ENCODE measurements at places on chromosomes 16 and 17. TPM values are rescaled to one million over a fixed set of nuclear protein-coding genes. Genes with fewer than 3 reads are reported as not detected.
A peak's percentile ranks its signal among the peaks of the same experiment; 100 is the strongest.

DNA sequence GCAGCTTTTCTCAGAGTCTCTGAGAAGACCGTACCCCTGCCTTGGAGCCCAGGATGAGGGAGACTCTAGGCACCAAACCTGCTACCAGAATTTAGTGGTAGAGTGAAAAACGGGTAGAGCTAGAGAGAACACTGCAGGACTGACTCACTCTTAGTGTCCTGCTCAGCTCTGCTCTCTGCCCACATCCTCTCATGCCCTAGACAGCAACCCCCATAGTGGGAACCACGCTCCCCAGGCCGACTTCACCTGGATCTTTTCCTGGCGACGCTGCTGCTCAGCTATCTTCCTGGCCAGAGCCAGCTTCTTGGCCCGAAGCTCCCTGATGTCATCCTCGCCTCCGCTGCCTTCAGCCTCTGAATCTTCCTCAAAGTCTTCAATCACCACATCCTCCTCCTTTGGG lies 26.7 kb downstream of the HIC1 start:
- DNase-seq = no peak
- peaks cover 55% of the 10 kb centered on the region for H3K4me1 ChIP-seq
- H3K27ac ChIP-seq = peak overlapping the region; percentile 63
- H3K27me3 ChIP-seq = no peaks in the 10 kb centered on the region

GRCh38 chr16:86215233-86215978 lies 294.9 kb upstream of the FOXF1 start:
- H3K27me3 ChIP-seq = no peaks in the 10 kb centered on the region
- no peak overlapping the region for H3K4me3 ChIP-seq
- H3K36me3 ChIP-seq = no peaks in the 10 kb centered on the region

GRCh38 chr16:27275394-27275793 lies 6.8 kb upstream of the NSMCE1 start:
- H3K4me3 ChIP-seq = no peak overlapping the region
- no peak for DNase-seq
- H3K4me1 ChIP-seq = peaks cover 45% of the 10 kb centered on the region
- H3K27me3 ChIP-seq = no peaks in the 10 kb centered on the region
- H3K27ac ChIP-seq = peak overlapping the region; percentile 70

Gene PNMT
- not detected for total RNA-seq

GRCh38 chr17:64256913-64257807 lies 5.9 kb downstream of the TEX2 start:
- H3K27ac ChIP-seq = no peak overlapping the region
- H3K4me1 ChIP-seq = peaks cover 23% of the 10 kb centered on the region
- H3K4me3 ChIP-seq = no peak overlapping the region
- H3K27me3 ChIP-seq = no peaks in the 10 kb centered on the region
- no peak for DNase-seq
- H3K36me3 ChIP-seq = no peaks in the 10 kb centered on the region

Gene ASGR1
- 1.9 TPM for total RNA-seq

GRCh38 chr16:20676268-20676825 lies 21.1 kb downstream of the ACSM1 start:
- H3K4me1 ChIP-seq = peaks cover 23% of the 10 kb centered on the region
- no peak for DNase-seq
- peak overlapping the region; percentile 81 for H3K4me3 ChIP-seq
- no peaks in the 10 kb centered on the region for H3K36me3 ChIP-seq

- H3K4me1 ChIP-seq = peaks cover 14% of the 10 kb centered on the region
- H3K27me3 ChIP-seq = peaks cover 6% of the 10 kb centered on the region
- no peak overlapping the region for H3K4me3 ChIP-seq
- peaks cover 1% of the 10 kb centered on the region for H3K36me3 ChIP-seq
- DNase-seq = peak; percentile 69
- H3K27ac ChIP-seq = no peak overlapping the region
Measured at GRCh38 chr16:9139965-9140364, 48.5 kb downstream of the HAPSTR1 start.

DNA sequence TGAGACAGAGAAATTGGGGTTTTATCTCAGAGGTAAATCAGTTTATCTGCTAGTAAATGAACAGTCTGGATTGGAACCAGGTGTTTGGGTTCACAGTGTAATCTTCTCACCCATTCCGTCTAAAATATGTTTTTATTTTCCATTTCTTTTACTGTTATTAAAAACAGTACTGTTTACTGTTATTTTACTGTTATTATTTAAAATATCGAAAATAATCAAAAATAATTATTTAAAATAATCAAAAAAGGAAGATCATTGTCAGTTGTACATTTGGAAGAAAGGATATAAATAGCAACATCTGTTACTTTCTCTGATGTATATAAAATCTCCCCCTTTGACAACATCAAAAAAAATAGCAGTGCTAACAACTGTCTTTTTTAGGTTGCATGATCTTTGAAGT lies 11.5 kb downstream of the NUP93 start:
- no peak for DNase-seq
- H3K27me3 ChIP-seq = no peaks in the 10 kb centered on the region
- peaks cover 17% of the 10 kb centered on the region for H3K4me1 ChIP-seq

DNA sequence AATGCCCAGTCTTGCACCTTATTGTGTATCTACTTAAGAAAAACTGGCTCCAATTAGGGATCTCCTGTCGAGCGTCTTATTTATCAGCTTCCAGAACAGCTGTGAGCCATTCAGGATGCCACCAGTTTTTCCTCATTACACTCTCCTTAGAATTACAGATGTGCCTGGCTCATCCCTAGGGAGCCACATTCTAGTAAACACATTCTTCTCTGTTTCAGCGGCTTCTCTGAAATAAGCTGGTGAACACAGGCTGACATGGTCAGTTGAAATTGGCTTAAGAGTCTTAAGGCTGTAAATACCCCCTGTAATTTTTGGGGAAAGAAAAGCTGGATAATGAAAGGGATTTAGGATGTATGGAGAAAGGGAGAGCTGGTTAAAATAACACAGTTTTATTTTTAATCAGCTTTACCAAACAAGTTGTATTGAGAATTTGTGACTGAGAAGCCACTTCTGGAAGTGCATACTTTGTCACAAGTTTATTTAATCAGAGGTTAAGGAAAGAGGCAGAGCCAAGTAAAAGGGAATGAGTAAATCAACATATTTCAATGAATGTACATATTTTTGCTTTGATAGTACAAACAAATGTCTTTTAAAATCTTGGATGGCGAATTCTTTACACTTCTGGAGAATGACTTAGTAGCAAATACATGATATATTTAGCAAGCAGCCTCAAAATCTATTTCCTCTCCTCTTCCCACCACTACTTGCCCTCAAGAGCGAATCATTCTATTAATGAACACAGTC lies 562.0 kb upstream of the GOT2 start:
- no peak overlapping the region for H3K4me3 ChIP-seq
- H3K4me1 ChIP-seq = no peaks in the 10 kb centered on the region
- H3K36me3 ChIP-seq = no peaks in the 10 kb centered on the region
- no peak for DNase-seq
- no peak overlapping the region for H3K27ac ChIP-seq

GRCh38 chr17:67082107-67082506 lies 37.8 kb downstream of the CACNG1 start:
- no peak for DNase-seq
- H3K4me1 ChIP-seq = peaks cover 18% of the 10 kb centered on the region

DNA sequence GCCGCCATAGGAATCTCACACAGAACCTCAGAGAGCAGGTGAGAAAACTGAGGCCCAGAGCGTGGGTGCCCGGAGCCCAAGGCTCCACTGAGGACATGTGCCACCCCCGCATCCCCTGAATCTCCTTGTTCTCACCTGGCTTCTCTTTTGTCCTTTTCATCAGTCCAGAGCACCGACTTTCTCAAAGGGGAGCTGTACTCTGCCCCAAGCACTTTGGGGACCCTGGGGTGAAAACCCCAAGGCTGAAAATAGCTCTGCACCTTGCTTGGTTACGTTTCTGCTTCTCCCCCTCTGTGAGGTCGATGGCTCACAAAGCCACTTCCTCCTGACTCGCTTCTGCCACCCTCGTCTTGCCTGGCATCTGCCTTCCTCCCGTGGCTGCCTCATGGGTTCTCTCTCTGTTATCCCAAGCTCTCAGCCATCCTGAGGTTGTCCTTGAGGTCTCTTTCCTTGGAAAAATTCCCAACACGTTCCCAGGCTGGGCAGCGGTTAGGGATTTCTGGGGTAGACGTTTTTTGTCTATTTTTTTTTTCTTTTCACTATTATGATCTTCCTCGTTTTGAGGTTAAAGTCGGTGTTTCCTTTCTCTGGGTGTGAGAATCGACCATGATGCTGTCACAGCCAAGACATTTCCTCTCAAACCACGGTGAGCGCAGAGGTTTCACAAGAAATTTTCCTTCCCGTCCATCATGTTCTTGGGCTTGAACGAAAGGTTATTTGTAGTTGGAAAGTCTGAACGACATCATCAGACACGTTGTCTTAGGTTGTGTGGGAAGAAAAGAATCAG lies 37.2 kb downstream of the IRF8 start:
- peak; percentile 90 for DNase-seq
- peaks cover 3% of the 10 kb centered on the region for H3K27me3 ChIP-seq
- H3K4me1 ChIP-seq = peaks cover 60% of the 10 kb centered on the region

DNA sequence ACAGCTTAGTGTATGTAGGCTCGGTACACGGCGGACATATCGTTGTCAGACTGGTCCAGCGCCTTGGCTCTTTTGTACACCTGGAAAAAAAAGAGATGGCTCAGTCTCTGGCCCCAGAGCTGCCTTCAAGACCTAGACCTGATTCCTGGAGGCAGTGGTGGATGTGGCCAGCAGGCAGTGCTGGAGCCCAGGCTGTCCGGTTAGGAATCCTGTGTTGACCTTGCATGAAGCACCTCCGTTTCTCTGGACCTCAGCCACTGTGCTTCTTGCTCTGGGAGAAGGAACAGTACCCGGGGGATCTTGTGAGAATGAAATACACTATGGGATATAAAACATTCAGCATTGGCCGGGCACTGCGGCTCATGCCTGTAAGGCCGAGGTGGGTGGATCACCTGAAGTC lies 2.8 kb upstream of the ROGDI start:
- peaks cover 37% of the 10 kb centered on the region for H3K36me3 ChIP-seq
- no peaks in the 10 kb centered on the region for H3K27me3 ChIP-seq
- H3K4me3 ChIP-seq = no peak overlapping the region
- no peak for DNase-seq
- peak overlapping the region; percentile 38 for H3K27ac ChIP-seq
- H3K4me1 ChIP-seq = peaks cover 7% of the 10 kb centered on the region

Gene PARN
- total RNA-seq = 55.6 TPM

Gene OVCA2
- 36.5 TPM for total RNA-seq

DNA sequence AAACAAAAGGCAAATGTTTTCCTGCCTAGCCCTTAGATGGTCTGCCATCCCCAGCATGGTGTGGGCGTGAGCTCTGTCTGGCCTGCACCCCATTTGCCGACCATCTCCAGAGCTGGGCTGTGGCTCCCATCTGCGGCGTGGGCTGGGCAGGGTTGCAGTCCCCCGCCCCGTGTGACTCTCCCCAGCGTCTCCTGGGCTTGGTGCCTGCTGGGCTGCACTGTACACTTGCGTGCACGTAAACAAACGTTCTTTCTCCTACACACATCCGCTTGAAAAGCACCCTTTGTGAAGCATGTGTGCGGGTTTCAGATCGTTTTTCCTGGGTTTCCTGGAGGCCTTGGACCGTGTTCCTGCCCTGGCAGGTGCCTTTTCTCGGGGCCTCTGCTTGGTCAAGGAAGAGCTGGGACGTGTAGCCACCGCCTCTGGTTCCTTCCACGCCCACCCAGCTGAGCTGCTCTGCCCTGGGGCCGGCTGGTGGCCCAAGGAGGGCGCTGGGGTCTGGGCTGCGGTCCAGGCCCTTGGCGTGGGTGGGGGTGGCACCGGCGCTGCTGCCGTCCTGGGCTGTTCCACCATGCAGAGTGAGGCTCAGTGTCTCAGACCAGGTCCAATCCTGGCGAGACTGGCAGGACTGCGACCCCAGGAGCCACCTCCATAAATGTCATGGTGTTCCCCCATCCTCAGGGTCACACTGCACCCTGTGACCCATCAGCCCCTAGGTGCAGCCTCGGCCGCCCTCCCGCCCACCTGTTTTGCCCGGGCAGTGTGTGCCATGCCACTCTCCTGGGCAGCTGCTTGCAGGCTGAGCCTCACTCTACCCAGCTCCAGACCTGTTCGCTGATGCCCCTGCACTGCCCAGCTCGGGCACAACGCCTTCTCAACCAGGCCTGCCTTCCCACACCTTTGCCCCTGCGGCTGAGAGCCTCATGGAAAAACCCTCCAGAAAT lies 9.9 kb upstream of the BAIAP3 start:
- no peaks in the 10 kb centered on the region for H3K27me3 ChIP-seq
- no peak for DNase-seq
- no peak overlapping the region for H3K4me3 ChIP-seq
- H3K4me1 ChIP-seq = no peaks in the 10 kb centered on the region
- no peak overlapping the region for H3K27ac ChIP-seq

Gene CLDN7
- 0.31 TPM for total RNA-seq

Gene NOS2
- total RNA-seq = 0.05 TPM

DNA sequence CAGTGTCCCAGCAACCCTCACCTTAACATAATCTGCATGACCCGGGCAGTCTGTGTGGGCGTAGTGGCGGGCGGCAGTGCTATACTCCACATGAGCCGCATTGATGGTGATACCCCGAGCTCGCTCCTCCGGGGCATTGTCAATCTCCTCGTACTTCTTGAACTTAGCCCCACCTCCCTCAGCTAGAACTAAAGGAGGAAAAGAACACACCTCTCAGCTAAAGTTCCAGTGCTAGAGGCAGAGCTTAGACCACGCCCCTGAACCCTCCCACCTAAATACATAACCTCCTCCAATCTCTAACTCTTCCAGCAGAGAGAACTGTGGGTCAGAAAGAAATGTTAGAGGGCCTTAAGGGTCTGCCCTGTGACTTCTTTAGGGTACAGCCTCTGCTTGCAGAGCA lies 855 bp downstream of the TUFM start:
- no peaks in the 10 kb centered on the region for H3K27me3 ChIP-seq
- H3K36me3 ChIP-seq = peaks cover 46% of the 10 kb centered on the region
- H3K4me3 ChIP-seq = peak overlapping the region; percentile 94
- H3K4me1 ChIP-seq = peaks cover 25% of the 10 kb centered on the region
- peak; percentile 81 for DNase-seq
- H3K27ac ChIP-seq = peak overlapping the region; percentile 98

Gene NOXO1
- total RNA-seq = not detected

DNA sequence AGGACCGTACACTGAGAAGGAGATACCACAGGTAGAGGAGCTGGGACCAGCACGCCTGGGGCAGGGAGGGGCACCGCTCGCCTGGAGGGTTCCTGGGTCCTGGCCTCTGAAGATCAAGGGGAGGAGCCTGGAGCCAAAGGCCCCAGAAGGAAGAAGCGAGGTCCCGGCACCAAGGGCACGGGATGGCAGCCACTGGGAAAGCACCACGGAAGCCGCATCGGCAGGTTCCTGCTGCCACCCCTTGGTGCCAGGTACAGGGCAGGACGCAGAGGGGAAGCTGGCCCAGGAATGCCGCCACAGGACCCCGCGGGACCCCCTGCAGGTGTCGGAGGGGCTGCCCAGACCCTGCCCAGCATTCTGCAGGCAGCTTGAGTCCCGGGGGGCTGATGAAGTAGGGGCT lies 42.5 kb upstream of the CBFA2T3 start:
- no peak for DNase-seq
- no peaks in the 10 kb centered on the region for H3K27me3 ChIP-seq
- no peak overlapping the region for H3K4me3 ChIP-seq

- peaks cover 2% of the 10 kb centered on the region for H3K27me3 ChIP-seq
- no peak overlapping the region for H3K4me3 ChIP-seq
- H3K27ac ChIP-seq = no peak overlapping the region
- H3K36me3 ChIP-seq = no peaks in the 10 kb centered on the region
Measured at GRCh38 chr17:73614256-73614655, 30.0 kb downstream of the SDK2 start.
